CD14-positive monocyte (primary cell): ENCODE measurements at places on chromosomes 2 and 18.

- DNase-seq, result no peak
These were observed 184.3 kb downstream of the SMAD7 start for GRCh38 chr18:48766487-48766886.

DNA sequence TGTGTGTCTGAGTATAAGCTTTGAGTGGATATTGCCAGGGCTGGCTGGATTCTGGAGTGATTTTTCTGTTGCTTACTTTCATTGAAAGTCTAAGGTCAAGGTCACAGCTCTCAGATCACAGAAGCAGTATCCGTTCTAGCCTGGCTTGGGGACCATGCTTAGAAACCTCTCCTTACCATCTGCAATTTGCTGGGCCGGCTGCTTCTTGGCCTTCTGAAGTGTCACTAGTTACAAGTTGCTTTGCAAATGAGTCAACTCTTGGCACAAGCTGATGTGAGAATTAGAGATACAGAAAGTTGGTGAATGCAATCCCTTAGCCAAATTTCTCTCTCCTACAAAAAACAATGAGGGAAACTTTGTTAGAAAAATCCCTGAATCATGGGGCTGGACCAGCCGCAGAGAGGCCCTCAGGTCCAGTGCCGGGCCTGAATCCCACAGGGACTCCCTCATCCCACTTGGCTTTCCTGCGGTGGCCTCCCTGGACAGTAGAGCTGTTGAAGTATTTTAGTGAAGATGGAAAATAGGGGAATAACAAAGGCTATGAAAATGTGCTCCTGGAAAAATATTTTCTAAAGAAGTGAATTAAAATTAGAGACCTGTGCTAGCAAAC lies 92.7 kb upstream of the CNGA3 start:
- DNase-seq, result no peak

GRCh38 chr2:221911890-221912289 lies 339.8 kb upstream of the EPHA4 start:
- DNase-seq, result no peak

GRCh38 chr2:109230941-109231420 lies 102.0 kb downstream of the SH3RF3 start:
- peak; percentile 43 for DNase-seq

DNA sequence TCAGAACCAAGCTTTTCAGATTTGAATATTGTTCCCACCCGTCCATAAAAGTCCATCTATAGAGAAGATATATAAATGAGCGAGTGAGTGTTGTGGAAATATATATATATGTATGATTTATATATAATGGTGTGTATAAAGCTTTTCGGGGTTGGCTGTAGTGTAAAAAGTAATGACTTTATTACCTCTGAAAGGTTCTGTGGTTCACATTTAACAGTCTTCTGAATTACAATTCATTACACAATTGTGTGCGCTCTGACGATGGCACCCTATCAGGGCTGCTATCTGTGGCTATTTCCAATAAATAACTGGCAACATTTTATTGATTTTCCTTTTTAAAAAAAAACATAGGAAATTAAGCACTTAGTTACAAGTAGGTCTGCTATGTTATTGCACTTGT lies 2.7 kb upstream of the BCL11A start:
- no peak for DNase-seq

- peak; percentile 57 for DNase-seq
These were observed 489.9 kb downstream of the NYAP2 start for GRCh38 chr2:225889452-225889851.

DNA sequence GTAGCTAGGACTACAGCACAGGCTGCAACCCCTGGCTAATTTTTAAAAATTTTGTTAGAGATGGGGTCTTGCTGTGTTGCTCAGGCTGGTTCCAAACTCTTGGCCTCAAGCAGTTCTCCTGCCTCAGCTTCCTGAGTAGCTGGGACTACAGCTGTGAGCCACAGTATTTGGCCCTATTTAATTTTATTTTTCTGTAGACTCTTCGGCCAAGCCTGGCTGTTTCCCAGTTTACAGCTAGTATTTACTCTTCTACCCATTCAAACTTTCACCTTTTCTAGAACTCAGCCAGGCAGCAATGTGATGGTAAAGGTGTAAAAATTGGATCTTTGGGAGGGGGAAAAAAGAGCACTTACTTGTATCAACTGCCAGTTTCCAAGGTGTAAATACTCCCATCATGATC lies 35.3 kb downstream of the SH3RF3 start:
- no peak for DNase-seq

GRCh38 chr18:34592961-34593382 lies 117.1 kb upstream of the DTNA start:
- DNase-seq, result no peak

GRCh38 chr2:51472300-51472699 lies 440.4 kb upstream of the NRXN1 start:
- no peak for DNase-seq

DNA sequence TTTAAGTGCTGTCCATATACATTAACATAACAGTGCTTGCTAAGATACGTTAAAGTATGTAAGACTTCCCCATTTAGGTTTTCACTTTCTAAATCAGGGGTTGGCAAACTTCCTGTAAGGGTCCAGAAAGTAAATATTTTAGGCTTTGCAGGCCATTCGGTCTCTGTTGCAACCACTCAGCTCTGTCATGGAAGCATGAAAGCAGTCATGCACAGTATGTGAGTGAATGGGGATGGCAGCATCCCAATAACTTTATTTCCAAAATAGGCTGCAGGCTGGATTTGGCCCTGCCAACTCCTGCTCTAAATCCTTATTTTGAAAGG lies 128.7 kb downstream of the PLA2R1 start:
- peak; percentile 72 for DNase-seq

DNA sequence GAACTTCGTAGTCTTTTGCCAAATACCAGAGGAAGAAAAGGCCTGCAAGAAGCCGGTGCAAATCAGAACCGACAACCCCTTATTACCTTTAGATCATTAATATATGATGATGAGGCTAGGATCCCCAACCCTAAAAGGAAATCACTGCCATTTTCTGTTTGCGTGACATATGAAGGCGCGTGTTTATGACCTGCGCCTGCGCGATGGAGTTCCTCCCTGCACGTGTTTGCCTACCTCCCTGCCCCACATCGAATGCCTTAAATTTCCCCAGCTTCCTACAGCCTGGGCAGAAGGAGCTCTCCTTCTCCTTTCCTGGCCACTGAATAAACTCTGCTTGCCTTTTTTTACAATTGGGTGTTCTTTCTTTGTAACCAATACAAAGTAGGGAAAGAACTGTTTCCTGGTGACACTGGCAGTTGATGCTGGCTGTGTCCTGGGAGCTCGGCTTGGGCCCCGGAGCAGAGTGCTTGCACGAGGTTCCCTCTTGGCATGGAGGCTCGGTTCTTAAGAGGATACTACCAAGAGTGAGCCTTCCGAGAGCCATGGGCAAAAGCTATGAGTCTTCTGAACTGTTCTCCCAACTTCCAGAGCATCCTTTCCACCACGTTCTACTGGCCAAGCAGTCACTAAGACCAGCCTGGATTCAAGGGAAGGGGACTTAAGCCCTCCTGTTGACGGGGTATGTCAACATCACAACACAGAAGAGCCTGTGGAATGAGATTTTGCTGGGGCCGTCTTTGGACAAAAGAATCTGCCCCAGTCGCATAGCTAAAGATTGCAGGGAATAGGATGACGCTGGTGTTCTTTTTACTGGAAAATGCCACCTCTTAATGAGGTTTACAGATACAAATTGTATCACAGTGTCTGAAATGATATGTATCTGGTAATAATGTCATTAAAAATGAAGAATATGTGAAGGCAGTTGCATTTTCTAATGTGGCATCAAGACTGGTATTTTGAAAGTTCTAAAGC lies 179.8 kb downstream of the SH3BP4 start:
- DNase-seq, result no peak

- no peak for DNase-seq
These were observed 1211.9 kb upstream of the NXPH2 start for GRCh38 chr2:139992078-139992477.

GRCh38 chr2:70019096-70019495 lies 57.7 kb upstream of the ASPRV1 start:
- DNase-seq, result peak; percentile 88

DNA sequence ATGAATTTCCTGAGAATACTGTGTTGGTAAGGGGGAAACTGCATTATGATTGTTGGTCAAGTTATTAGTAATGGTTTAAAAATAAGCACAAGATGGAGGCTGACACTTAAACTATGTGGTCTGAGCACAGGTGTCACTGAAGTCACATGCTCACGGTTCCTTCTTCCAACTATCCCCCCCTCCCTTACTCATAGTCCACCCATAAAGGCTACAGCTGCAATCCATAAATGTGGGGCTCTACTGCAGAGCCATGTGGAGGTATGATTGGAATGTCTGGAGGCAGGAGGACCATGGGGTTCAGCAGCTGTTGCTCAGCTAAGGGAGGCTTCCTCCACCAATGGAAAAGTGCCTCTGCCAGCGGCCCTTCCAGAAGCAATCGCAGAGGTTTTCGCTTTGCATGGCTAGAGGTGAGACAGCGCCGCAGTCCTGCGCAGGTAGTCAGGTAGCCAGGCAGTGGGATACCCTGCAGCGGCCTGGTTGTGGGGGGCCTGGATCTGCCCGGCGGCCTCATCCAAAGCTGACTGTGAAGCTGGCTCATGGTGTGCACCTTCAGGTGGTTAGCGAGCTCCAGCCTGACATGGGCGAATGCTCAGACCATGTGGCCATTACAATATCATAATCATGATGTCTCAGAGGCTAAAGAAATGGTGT lies 249.6 kb downstream of the DCDC2C start:
- DNase-seq, result no peak

DNA sequence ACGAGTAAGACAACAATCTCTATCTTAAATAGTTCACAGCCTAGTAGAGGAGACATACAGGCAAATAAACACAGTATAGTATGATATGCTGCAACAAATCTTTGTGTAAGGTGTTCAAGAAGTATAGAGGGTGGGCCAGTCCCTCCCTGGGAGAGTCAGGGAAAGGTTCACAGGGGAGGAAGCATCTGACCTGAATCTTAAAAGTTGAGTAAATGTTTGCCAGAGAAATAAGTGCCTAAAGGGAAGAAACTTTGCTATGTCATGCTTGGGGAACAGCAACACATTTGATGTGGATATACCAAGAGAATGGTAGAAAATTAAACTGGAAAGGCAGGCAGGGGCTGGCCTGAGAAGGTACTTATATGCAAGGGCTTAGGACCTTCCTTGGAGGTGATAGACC lies 125.7 kb upstream of the CYP26B1 start:
- DNase-seq, result no peak

DNA sequence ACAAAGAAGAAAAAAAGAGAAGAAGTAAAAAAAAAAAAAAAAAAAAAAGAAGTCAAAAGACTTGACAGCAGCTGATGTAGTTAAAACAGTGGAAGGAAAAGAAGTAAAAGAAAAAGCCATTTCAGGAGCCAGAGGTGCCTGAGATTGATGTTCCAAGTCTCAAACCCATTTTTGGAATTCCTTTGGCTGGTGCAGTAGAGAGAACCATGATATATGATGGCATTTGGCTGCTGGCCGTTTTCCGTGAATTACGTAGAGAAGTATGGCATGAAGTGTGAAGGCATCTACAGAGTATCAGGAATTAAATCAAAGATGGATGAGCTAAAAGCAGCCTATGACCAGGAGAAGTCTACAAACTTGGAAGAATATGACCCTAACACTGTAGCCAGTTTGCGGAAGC lies 7.6 kb upstream of the CHST10 start:
- DNase-seq, result no peak

DNA sequence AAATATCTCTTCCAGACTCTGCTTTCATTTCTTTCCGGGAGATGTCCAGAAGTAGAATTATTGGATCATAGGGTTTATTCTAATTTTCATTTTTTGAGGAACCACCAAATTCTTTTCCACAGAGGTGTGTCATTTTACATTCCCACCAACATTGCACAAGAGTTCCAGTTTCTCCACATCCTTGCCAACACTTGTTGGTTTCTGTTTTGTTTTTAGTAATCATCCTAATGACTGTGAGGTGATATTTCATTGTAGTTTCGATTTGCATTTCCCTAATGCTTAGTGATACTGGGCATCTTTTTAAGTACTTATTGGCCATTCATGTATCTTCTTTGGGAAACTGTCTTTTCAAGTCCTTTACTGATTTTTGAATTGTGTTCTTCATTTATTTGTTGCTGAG lies 513.1 kb downstream of the PARD3B start:
- no peak for DNase-seq

DNA sequence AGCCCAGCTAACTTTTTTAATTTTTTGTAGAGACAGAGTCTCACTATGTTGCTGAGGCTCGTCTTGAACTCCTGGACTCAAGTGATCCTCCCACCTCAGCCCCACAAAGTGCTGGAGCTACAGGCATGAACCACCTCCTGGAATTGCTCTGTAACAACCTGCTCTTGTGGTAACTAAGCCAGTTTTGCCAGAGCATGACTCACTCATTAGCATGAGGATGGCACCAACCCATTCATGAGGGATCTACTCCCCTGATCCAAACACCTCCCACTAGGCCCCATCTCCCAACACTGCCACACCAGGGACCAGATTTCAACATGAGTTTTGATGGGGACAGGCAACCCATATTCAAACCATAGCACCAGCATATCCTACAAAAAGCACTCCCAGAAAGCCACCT lies 348.9 kb upstream of the RAB12 start:
- no peak for DNase-seq

GRCh38 chr2:195639959-195640358 lies 17.1 kb upstream of the SLC39A10 start:
- DNase-seq, result no peak

GRCh38 chr2:9952286-9952737 lies 819 bp downstream of the GRHL1 start:
- no peak for DNase-seq

GRCh38 chr2:137096693-137097092 lies 331.3 kb downstream of the THSD7B start:
- DNase-seq, result no peak

GRCh38 chr18:39909706-39910105 lies 2045.3 kb upstream of the PIK3C3 start:
- DNase-seq, result no peak

DNA sequence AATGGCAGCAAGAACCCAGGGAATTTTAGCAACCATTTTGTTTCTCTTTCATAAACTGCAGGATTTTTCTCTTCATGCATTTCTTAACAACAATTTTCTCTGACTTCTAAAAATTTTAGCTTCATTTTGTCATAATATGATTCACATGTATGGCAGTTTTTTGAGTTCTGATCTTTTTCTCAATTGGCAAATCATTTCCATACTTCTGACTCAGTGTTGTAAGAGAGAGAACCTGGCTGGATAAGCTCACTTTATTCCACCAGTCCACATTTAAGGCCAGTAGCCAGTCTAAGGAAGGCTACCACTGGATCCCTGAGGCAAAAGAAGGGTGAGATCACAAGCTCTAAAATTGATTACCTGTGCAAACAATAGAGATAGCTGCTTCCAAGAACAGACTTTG lies 42.8 kb upstream of the COL3A1 start:
- no peak for DNase-seq

GRCh38 chr2:196449083-196449482 lies 190.4 kb upstream of the CCDC150 start:
- no peak for DNase-seq

DNA sequence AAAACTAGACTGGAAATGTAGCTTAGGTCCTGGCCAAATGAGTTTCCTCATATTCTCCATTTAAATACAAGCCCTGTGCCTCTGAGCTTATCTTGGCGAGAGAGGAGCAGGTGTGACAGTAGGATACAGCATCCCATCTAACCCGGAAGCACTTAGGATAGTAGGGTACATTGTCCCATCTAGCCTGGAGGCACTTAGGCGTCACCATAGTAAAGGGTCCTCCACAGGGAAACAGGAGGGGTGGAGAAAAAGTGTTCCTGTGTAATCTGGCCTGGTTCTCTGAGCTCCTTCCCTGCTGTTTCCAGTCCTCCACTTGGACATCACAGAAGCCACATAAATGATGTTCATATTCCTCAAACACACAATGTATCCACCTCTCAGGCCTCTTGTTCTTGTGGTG lies 301.4 kb downstream of the GALR1 start:
- no peak for DNase-seq

- DNase-seq, result no peak
These were observed 100.5 kb downstream of the TACR1 start for GRCh38 chr2:75098856-75099255.
